ENCODE measurements at places on chromosomes 12 and 14.
A peak's percentile ranks its signal among the peaks of the same experiment; 100 is the strongest.

DNA sequence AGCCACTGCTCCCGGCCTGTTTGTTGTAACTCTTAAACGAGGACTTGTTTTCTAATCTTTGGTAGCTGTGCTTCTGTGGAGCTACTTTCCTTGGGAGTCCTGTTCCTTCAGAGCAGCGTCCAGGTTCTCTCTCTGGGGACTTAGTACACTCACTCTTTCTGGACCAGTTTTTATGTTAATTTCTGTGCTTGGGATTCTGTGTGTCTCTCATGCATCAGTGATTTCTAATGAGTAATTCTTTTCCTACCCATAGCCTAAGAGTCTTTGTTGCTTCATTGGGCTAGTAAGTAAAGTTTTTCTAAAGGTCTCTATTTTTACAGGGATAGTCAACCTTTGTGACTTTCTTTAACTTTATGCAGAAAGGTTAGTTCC is 289.3 kb downstream of the FBXL14 start:
- DNase-seq: no peak

DNA sequence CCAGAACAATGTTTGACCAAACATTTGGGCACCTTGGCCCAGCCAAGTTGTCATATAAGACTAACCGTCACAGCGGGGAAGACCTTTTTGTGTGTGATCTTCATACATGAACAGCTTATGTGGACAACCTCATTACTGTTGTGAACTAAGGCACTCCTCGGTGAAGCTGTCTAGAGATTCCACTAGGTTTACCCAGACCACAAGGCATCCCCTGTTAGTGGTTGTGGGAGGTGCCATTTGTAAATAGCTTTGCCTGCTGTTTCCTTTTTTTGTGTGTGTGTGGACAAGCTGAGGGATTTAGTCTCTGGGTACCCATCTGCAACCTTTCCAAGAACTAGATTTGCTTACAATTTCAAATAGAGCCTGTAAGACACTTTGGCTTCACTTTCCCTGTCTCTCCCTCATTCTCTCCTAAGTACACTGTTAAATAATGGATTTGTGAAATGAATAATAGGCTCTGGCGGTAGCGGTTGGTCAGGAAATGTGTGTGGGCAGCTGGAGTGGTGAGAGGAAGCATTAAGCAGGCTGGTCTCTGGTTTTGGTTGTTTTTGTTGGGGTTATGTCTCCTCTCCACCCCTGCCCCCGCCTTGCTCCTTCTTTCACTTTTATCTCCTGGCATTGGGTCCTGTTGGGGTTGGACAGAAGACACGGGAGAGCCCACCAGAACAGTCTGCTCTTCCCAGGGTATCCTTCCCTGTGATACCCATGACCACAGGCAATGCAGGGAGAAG is 727.6 kb downstream of the VRK1 start:
- DNase-seq: no peak

- DNase-seq: no peak
Measured at GRCh38 chr12:14901228-14901562, 15.5 kb upstream of the MGP start.

DNA sequence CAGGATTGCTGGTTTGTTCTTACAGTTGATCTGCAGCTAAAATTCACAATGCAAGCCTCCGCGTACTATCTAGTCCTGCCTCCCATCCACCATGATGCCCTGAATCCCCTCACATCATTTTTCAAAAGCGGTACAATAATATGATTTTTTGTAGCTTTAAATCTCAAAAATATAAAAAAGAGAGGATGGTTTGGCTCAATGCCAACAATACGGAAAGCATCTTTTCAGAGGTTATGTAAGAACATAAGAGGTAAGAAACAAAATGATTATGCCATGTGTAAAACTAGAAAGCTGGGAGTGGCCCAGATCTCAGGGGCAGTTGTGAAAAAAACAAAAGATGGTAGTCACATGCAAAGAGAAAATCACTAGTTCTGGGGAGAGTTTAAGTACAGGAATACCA is 24.0 kb upstream of the ZDHHC17 start:
- no peak for DNase-seq

DNA sequence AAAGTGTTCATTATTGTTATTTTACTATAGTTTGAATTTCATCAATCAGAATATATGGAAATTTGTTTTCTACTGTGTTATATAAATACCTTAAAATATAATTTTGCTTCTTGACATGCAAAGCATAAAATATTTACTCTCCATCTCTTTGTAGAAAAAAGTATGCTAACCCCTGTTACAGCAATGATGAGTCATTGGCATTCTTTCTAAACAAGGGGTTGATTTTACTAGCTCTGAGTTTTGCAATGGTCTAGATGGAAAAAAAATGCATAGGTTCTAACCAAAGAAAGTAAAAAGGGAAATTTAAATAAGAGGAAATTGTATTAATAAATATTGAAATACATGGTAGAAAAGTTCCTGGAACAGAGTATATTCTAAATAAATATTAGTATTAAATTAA is 990.2 kb upstream of the ATXN7L3B start:
- no peak for DNase-seq

- no peak for DNase-seq
Measured at GRCh38 chr14:101884089-101884933, 80.1 kb upstream of the DYNC1H1 start.

- DNase-seq: no peak
Measured at GRCh38 chr14:93011141-93011529, 88.2 kb downstream of the CHGA start.

DNA sequence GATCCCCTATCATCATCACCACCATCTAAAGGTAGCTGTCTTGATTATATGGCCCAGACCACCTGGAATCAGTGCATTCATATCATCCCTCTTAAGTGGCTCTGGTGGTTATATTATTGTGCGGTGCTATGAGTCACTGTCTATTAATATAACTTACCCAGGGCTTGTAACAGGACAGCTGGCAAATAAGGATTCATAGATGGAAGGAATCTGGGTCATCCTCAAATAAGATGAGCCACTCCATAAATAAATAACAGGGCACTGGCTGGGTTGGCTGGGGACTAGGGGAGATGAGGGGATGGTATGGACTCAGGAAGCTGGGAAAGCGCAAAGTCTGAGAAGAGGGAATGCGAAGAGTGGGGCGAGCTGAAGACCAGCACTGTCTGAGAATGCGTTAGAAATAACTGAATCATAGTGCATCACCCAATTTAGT is 216.1 kb downstream of the NUAK1 start:
- no peak for DNase-seq

DNA sequence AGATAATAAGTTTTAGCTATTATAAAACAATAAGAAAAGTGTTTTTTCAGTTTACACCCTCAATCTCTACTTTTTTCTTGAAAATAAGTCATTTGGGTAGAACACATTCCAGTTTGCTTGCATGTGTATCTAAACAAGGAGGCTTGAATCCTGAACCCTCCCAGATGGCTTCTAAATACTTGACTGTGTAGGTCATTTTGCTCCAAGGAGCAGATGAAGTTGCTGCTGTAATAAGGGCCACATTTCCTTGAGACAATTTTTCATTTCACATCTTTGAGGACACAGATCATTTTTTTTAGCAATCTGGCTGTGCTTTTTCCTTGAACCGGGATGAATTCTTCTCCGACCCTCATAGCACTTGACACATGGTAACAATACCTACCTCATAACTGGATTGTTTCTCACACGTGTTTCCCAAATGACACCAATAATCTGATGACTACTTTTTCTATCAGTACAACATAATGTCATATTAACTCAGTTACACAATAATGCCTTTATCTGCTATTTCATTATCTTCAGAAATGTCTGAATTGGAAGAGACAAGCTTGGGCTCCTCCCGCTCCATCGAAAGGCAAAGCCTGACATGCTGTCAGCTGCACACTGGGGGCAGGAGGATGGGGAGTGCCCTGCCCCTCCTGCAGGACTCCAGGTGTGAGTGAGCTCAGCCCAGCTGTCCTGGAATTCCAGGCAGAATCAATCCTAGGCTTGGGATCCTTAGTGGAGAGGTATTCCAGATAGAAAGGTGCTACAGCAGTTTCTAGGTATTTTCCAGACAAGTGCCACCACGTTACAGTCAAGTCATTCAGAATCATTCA is 30.9 kb downstream of the GPHB5 start:
- DNase-seq: no peak

DNA sequence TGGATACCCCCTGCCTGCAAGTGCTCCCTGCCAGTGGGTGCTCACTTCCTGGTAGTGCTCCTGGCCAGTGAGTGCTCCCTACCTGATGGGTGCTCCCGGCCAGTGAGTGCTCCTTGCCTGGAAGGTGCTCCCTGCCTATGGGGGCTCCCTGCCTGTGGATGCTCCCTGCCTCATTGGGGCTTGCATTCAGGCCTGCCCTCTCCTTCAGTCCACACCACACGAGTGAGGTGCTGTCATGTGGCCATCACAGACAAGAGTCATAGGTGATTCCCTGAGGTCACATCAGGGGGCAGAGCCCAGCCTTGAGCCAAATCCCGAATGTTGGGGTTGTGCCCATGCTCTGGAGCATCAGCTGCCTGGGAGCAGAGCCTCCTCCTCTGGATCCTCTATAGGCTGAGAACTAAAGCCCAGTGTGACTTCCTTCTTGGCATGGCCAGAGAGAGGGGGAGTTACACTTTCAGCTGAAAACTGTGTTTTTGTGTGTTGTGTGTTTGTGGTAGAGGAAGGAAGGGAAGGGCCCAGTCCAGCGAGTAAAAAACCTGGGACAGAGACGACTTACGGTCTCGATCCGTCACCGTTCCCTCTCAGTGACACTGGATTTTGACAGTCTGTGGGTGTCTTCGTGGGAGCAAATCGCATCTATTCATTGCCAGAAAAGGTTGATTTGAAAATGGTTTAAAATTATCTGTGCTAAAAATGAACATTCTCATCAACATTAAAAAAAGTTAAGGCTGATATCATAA is 136.0 kb downstream of the ADGRD1 start:
- no peak for DNase-seq

GRCh38 chr12:52873832-52874572 is 25.2 kb upstream of the KRT78 start:
- peak; percentile 15 for DNase-seq

GRCh38 chr14:61811882-61812346 is 49.7 kb downstream of the SNAPC1 start:
- DNase-seq: no peak

DNA sequence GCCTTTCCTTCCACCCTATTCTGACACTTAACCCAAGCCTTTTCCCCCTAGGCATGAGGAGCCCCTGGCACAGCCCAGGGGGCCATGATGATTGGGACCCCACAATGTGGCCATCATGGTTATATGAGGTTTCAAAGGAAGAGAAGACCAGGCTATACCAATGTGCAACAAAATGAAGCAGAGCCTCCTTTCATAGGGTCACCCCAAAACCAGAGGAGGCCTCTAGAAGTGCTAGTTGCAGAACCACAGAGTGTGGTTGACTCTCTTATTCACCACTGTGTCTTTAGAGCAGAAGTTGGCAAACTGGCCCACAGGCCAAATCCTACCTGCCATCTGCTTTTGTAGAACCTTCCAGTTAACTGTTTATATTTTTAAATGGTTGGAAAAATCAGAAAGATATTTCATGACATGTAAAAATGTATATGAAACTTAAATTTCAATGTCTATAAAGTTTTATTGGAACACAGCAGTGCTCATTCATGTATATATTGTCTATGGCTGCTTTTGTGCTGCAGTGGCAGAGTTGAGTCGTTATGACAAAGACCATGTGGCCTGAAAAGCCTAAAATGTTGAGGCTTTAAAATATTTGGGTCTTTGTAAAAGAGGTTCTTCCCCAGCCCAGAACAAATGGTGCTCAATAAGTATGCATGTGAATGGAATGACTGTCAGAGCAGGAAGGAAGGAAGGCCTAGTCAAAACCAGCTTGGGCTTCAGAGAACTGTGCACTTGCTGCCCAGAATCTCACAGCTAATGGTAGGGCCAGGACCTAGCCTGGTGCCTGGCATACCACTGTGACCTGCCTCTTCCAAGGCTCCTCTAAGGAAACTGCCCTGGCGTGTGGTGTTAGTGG is 49.2 kb downstream of the SUSD6 start:
- DNase-seq: no peak

DNA sequence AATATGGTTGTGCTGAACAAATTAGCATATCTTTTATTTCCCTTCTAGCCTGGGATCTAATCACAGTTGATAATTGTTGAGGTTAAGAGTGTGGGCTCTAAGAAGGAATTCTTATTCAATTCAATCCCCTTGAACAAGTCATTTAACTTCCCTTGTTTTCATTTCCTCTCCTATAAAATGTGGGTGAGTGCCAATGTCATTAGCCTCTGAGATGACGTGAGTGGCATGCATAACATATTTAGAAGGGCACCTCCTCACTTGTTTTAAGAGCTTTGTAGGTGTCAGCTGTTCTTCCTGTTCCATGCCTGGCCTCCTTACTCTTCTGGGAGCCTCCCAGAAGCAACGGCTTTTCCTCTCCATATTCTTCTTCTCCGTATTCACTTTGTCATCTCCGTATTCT is 155.4 kb upstream of the NEDD1 start:
- no peak for DNase-seq

GRCh38 chr12:120598674-120599463 is 17.7 kb upstream of the POP5 start:
- DNase-seq: no peak

DNA sequence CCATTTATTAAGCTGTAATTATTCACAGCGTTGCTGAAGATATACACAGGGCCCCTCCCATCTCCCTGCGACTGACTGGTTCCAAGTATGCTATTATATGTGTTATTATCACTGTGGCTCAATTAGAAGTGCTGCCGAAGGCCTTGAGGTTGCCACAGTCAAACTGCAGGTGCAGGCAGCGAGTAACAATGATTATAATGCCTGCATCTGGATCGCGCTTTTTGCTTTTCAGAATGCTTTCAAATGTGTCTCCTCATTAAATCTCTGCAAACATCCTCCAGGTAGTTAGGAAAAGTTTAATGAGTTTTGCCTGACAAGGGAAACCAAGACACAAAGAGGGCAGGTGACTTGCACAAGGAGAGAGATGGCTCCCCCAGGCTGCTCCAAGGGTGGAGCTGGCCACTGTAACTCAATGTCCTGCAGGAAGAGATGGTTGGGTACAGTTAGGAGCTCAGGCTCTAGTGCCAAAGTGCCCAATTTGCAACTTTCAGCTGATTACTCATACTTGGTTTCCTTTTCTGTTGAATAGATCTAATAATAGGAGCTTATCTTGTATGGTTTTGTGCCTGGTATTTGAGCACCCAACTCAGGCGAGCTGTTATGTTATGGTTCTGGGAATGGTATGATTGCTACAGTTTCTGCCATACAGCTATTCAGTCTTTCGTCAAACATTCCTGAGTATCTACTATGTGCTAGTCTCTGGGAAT is 1.7 kb upstream of the SYNE3 start:
- no peak for DNase-seq

GRCh38 chr12:66403746-66404145 is 101.5 kb downstream of the HELB start:
- DNase-seq: no peak

DNA sequence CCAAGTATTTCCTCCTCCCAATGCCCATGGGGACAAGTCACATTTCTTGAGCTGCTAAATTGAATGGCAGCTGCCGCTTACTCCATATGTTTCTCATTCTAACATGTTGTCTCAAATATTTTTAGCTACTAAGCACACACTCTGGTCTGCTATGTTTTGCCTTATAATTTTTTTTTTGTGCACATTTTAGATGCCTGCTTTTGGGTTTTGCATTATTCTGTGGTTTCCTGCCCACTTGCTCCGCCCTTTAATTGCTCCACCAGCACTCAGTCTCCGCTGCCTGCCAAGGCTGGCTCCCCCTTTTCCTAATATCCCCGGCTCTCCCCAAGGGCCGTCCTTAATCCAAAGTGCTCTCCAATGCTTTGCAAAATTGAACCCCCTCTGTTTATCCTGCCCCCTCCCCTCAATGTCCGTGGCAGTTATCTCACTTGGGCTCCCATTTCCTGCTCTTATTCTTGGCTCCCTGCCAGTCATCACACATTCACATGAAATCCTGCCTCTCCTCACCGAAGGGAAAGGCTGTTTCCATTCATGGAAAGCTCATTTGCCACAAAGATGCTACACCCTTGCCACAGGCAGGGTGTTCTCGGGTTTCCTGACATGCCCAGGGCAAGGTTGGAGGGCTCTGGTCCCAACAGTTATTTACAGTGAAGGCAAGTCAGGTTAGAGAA is 79.4 kb downstream of the C12orf75 start:
- DNase-seq: no peak
